ENCODE measurements at places on chromosomes 7 and 10. TPM values are rescaled to one million over a fixed set of nuclear protein-coding genes. Genes with fewer than 3 reads are reported as not detected.

C10orf105 gene
- under 0.01 TPM for total RNA-seq

ADARB2 gene
- not detected for total RNA-seq

PMPCB gene
- total RNA-seq, result 71.6 TPM

TRIL gene
- 0.22 TPM for total RNA-seq

MXI1 gene
- 4.3 TPM for total RNA-seq

WIPF3 gene
- not detected for total RNA-seq

PWWP2B gene
- total RNA-seq, result 12.0 TPM

ELN gene
- 0.86 TPM for total RNA-seq

Measured in placental pericyte (primary cell).